Immature natural killer cell (primary cell): ENCODE measurements at places on chromosomes 1 and 21.

GRCh38 chr1:77322061-77322900, 40.5 kb downstream of the AK5 start:
- DNase-seq, result no peak

DNA sequence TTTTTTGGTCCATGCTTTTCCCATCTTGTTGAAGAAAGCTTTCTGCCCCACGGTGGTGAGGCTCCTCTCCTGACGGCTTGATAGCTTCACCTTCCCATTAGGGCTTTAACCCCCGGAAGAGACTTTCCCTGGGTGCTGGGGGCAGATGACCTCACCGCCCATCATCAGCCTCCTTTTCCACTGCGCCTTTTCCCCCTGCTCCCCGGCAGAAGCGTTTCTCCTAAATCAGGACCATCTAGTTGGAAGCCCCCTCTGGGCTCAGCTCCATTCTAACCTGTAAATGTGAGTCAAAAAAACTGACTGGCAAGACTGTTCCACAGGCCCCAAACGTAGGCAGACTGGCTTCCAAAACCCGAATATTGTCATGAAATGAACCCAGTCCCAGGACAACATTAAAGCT, 6.7 kb downstream of the POFUT2 start:
- no peak for DNase-seq

DNA sequence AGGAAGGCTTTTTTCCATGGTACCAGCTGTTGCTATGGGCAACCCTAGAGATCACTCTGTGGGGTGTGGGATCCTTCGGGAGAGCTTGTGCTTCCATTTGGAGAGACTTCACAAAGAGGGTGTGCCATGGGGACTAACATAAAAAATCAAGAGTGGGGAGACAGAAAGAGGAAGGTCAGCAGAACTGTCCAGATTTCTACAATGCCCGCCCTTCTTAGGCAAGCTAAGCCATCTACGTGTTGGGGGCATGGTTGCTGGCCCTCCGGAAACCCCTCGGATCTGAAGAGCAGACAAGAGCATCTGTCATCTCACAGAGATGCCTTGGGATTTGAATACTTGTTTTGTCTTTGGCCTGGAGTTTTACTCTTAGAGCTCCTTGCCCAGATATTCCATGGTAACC, 83.9 kb upstream of the ZNF648 start:
- DNase-seq, result no peak

DNA sequence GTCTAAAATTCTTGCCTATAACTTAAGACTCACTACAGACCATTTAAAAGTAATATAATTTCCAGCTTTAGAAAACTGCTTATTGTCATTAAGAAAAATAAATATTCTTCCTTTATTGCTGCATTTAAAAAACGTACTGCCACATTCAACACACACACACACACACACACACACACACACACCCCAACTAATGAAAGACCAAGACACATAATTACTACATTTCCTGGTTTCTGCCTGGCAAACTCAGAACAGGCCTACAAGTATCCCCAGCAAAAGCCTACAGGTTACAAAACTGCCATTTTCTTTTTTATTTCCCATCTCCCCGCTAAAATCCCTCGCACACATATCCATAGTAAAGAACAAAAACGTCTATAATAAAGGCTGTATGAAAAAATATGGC, 1.5 kb downstream of the DENND2C start:
- no peak for DNase-seq

DNA sequence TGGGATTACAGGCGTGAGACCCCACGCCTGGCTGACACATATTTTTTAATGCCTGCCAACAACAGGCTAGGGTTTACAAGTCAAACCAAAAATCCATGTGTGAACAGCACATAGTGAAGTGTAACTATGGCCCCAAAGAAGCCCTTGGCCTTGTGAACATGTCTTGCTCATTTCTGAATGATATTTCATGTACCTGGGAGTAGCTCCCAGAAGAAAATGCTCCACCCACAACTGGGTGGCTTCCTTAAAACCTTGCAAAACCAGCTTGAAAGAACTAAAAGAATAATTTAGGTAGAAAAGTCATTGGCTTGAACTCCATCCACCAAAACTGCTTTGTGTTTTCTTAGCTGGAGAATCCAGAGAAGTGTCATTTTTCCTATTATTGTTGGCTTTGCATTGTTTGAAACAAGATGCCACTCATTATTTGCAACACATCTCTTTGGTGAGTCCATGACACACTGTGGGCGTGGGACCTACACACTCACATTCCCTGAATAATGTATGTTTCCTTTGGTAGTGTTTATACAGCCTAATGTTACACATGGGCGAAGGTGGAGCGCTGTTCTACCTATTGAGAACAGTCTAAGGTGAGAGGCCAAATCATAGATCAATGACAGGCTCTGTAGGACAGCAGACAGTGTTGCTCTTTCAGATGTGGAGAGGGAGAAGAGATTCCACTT, 28.5 kb upstream of the SDE2 start:
- DNase-seq, result no peak

DNA sequence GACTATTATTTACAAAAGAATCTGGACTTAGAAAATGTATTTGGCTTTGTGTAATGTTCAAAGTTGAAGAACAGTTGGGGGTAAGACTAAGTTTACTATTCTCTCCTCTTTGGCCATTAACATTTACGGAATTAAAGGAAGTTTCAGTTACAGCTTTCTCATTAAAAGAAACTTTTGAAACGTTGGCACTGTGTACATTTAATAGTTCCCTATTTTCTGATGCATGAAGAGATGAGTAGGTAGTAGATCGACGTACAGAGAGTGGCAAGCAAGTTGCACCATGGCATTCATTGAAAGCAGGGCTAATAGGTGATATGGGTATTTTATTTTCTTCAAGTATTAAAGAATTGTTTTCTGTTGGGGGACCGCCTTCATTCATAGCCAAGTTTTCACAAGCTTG, 3.2 kb downstream of the ASPM start:
- no peak for DNase-seq

- no peak for DNase-seq
Measured at GRCh38 chr1:174070614-174071013, 48.5 kb upstream of the RC3H1 start.

DNA sequence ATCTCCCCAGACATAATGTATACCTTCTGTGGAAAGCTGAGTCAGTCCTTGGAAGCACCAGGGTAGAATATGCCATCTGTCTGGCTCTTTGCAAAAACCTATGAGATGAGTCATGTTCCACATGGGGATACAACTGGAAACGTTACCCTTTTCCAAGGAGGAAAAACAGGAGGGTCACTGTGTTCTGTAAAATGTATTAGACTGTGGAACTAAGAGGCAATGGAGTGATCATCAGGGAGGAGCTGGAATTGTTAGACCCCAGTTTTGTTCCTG, 16.1 kb upstream of the PSMD4 start:
- no peak for DNase-seq

- DNase-seq, result no peak
Measured at GRCh38 chr1:50620680-50621329, 197.6 kb upstream of the DMRTA2 start.

DNA sequence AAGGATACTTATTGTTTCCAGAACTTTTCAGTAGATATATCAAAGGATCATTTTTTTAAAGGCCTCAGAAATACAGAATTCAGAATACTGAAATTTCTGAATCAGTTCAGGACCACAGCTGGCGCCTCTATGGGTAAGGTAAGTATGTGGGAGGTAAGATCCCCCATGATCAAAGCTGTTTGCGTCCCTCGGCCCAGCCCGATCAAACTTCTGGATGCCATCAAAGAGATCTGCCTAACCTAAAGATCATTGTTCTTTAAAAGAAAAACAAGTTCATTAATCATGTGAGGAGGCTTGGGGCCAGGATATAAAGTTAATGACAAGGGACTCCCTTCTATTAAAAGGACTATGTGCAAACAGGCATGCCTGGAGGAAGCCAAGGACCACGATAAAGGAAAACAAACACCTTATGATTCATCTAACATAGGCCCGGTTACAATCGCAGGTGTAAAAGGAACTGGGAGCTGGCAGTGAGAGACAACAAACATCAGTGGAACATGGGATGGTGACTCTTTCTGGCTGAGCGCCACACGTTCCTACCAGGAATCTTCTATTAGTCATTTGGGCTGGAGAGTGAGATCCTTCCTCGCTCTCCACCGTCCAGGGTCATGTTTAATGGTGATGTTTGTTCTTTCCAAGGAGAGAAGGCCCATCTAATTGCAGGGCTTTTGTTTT, 2.8 kb upstream of the BACE2 start:
- DNase-seq, result no peak

GRCh38 chr21:45226540-45227326, 61.0 kb downstream of the POFUT2 start:
- peak; percentile 60 for DNase-seq

DNA sequence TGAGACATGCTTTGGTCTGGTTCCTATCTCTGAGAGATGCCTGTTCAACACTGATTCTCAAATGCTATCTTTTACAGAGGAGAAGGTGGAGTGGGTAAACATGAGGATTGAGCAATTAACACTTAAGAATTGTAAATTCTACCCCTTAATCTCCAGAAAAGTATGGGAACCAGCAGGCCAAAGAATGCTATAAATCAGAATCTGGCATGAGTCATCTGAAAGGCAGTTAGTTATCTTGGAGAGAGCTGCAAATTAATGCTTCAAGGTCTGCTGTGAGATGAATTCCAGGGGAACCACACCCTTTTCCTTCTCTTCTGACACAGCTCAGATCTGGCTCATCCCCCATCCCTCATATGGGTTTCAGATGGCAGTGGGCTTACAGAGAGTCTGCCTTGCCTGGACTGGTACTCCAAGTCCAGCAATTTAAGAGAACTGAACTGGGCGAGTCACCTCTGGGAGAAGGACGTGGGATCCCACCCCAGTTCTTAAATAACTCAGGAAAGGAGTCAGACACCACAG, 5.2 kb downstream of the S100A10 start:
- no peak for DNase-seq

GRCh38 chr1:39405358-39405757, 86.1 kb upstream of the BMP8A start:
- DNase-seq, result no peak

GRCh38 chr1:172241540-172241939, 178.9 kb upstream of the C1orf105 start:
- DNase-seq, result no peak

- no peak for DNase-seq
Measured at GRCh38 chr21:41951876-41952567, 1.8 kb downstream of the C2CD2 start.

DNA sequence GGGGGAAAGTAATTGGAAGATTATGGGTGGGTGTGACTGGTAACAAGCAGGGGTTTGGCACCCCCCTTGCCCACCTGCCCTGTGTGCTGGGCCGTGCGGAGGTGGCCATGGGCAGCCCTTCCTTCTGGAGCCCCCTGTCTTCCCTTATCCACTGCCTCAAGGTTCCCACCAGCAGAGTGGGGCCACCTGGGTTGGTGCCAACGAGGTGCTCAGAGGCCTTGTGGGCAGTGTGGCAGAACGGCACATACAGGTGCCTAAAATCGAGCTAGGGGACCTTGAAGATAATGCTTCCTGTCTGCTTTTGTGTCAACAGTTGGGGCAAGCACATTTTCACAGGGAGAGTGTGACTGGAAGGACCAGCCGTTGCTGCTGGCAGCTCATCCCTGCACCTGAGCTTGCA, 161.8 kb downstream of the PCBP3 start:
- no peak for DNase-seq

GRCh38 chr1:236015539-236015938, 49.4 kb downstream of the NID1 start:
- DNase-seq, result no peak

DNA sequence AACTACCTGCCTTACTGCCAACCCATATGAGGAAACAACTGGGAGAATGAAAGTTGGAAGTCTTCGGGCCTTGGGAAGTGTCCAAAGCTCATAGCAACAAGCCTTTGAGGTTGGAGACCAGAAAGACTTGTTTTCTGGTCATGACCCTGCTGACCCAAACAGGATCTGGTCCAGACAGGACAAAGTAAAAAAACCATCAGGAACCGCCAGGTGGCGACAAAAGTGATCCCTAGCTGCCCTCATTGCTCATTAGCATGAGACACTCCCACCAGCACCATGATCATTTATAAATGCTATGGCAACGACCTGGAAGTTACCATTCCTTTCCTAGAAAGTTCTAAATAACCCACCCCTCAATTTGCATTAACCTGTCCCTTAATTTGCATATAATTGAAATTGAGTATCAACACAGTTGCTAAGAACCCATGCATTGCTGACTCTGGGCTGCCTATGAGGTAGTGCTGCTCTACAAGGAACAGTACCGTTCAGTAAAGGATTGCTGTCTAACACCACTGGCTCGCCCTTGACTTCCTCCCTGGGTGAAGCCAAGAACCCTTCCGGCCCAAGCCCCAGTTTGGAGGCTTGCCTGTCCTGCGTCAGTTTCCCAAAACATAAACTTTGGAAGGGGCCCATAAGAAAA, 89.0 kb downstream of the URB2 start:
- DNase-seq, result no peak

DNA sequence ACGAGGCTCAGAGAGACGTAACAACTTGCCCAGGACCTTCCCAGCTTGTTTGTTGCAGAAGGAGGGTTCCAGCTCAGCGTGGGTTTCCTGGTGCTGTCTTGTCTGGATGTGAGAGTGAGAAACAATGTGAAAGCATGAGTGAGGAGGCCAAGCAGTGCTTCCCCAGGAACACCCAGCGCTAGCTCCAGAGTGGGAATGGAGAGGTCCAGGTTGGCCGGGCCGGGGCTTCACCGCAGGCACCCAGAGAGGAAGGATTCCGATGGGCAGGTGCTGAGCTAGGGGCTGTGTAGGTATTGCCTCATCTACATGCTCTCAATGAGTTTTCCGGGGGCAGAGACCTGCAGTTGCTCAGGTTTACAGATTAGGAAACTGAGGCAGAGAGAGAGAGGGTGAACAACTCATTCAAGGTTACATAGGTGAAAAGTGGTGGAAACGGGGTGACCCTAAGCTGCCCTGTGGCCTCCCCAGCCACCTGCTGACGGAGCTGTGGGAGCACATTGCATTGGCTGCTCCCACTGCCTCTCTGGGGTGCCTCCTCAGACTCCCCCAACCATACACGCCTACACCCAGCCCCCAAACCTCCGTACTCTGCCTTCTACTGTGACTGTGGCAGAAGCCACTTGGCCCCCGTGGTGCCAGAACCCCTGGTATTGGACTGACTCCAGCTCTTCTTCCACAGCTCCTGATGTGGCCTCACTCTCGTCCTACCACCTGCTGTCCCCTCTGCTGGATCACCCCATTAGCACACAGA, 51.2 kb downstream of the B3GALT5 start:
- DNase-seq, result no peak

DNA sequence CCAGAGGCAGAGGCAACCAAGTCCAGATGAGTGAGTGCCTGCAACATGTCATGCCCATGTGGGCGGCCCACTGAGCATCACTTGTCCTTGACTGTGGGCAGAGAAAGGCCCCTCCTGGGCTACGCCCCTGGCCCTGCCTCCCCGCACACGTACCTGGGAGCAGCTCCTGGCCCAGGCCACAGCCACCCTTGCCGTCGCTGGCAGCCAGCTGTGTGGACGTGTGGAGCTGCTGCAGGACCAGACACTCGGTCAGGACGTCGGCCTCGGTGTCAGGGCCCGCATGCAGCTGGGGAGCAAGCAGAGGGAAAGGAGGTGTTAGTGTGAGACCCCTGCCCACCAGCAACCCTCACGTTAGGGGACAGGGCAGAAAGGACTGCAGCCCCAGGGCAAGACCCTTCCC, 61.3 kb downstream of the DMRTB1 start:
- DNase-seq, result no peak
